ENCODE measurements at places on chromosomes 5 and 9.

DNA sequence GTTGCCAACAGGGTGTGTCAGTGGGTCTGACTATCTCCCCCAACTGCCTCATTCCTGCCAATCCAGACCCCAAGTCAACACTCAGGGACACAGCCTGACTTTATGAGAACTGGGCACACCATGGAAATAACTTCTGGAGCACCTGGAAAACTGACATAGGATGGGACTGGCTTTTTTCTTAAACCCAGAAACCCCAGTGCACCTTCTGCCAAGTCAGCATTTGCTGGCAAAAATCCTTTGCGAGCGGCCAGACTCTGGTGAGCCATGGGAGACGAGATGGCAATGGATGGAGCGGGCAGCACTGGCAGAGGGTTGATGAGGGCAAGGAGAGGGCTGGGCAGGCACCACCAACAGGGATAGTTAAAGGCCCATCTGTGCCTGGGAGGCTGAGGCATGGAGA is 114.4 kb upstream of the OSMR start:
- H3K4me3 ChIP-seq, result no peak overlapping the region
- H3K27ac ChIP-seq, result no peak overlapping the region
- no peaks in the 10 kb centered on the region for H3K4me1 ChIP-seq
- DNase-seq, result no peak
- no peaks in the 10 kb centered on the region for H3K27me3 ChIP-seq
- H3K36me3 ChIP-seq, result no peaks in the 10 kb centered on the region

DNA sequence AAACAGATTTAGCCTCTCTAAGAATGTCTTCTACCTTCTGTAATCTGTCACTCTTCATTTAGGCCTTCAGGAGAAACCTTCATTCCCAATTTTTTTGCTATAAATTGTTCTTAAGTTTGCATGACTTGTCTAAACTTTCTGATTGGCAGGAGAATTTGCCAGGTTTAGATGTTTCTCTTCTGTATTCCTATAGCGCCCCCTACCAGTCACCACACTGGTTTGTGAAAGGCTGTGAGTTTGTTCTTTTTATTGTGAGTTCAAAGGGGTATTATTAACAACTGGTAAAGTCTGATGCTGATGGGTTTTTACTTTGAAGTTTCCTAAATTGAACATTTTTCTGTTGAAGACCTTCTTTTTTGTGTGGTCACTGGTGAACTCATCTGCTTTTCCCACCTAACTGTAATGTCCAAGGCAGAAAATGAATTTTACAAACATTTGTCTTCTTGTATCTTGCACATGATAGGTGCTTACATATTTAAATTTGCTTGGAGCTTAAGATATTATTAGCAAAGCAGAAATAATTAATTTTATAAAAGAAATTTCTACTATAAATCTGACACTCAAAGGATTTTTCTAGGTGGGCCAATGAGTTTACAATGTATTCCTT is 18.4 kb upstream of the F2RL2 start:
- H3K36me3 ChIP-seq, result peaks cover 16% of the 10 kb centered on the region
- no peaks in the 10 kb centered on the region for H3K27me3 ChIP-seq
- H3K27ac ChIP-seq, result no peak overlapping the region
- no peaks in the 10 kb centered on the region for H3K4me1 ChIP-seq
- peak; percentile 47 for DNase-seq
- no peak overlapping the region for H3K4me3 ChIP-seq

- no peaks in the 10 kb centered on the region for H3K4me1 ChIP-seq
- H3K4me3 ChIP-seq, result no peak overlapping the region
- H3K27ac ChIP-seq, result no peak overlapping the region
- H3K36me3 ChIP-seq, result no peaks in the 10 kb centered on the region
- no peaks in the 10 kb centered on the region for H3K27me3 ChIP-seq
Observed at GRCh38 chr5:157431544-157432200, 28.3 kb upstream of the NIPAL4 start.

GRCh38 chr5:160036884-160037283 is 27.9 kb downstream of the TTC1 start:
- no peak overlapping the region for H3K4me3 ChIP-seq
- H3K27me3 ChIP-seq, result no peaks in the 10 kb centered on the region
- no peak overlapping the region for H3K27ac ChIP-seq
- H3K36me3 ChIP-seq, result peaks cover 7% of the 10 kb centered on the region

DNA sequence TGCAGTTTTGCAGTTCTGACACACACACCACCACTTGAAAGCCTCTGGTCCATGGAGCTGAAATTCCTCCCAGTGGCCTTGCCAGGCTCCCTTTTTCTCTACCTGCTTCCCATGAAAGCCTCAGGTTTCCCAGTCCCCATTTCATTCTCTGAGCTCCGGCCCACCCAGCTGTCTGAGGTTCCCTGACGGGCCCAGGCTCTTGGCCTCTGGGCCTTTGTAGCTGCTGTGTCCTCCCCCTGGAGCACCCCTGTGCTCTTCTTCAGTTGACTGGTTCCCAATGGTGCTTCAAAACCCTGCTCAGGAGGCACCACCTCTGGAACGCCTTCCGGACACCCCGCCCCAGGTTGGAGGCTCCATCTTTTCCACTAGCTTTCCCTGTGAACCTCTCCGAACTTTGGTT is 155.9 kb upstream of the SHB start:
- no peaks in the 10 kb centered on the region for H3K27me3 ChIP-seq
- no peak overlapping the region for H3K27ac ChIP-seq
- no peak overlapping the region for H3K4me3 ChIP-seq
- DNase-seq, result no peak
